GDM1 (cell line): ENCODE measurements at places on chromosomes 12 and 14.

DNA sequence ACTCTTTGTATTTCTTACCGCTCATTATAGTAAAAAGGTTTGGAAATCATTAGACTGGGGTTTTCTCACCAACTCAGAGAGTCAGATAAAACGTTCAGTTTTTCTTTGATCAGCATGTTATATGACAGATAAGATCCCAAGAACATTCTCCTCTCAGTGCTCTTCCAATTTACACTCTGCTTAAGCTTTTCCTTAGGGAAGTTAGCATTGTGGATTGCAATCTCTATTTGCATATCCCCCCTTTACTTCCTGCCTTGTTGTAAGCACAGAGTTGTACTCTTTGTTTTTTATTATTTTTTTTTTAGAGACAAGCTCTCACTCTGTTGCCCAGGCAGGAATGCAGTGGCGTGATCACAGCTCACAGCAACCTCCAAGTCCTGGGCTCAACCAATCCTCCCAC, 11.4 kb upstream of the CFAP54 start:
- no peak for DNase-seq

DNA sequence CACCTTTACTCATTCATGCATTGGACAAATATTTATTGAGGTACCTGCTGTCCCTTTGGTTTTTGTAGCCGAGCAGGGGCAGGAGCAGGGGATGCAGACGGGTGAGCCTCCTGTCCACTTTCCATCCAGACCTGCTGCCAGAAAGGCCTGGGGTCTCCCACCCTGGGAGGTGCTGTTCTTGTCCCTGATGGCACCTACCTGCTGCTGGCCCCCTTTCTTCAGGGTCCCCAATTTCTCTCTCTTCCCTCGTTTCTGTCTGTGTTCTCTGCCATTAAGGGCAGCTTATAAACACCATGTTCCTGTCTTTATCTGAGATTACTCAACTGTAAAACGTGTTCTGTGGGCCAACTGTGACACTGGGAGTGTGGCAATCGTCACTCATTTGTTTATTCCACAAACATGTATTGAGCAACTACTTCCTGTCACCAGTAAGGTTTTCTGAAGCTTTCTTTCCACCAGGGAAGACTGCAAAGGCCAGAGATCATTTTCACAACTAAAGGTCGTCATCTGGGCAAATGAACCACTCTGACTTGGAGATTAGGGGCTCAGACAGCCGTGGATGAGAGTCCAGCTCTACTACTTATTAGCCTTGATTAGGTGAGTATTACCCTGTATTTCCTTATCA, at the start of gene HAL:
HAL (minus strand) TSS at position 311 of the 625 bp plus-strand sequence. CDS start 434 bp downstream, outside the sequence.
- DNase-seq, result no peak

GRCh38 chr12:2215709-2216560, 163.1 kb downstream of the CACNA1C start:
- no peak for DNase-seq

GRCh38 chr14:73223049-73223448, 14.3 kb upstream of the PAPLN start:
- DNase-seq, result no peak

DNA sequence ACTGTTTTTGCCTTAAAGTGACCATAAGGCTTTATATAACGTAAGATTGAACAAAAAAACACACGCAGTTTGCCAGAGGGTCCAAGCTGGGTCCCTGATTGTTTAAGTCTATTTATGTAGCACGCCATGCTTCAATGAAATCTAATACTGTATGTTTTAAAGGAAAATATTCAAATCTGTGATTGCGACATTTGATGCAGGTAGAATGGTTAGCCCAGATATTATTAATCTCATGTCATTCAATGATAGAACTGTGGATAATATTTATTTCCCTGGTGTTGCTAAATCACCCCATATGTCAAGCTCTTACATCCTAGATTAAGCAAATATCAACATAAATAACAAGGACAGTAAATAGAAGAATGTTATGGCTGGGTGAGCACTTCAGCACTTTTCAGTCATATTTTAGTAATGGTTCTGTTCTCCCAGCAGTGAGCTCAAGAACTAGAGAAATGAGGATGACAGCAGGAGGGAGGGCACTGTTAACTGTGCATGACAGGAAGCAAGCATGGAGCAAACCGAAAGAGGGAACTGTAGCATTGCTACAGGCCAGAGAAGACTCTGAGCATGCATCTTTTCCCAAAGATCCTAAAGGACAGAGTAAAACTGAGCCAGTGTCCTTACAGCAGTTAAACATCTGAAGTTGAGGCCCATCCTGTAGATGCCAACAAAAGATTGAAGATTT, 465.7 kb upstream of the MGAT4C start:
- DNase-seq, result no peak

- DNase-seq, result no peak
Observed at GRCh38 chr12:25364529-25365339, 114.0 kb upstream of the KRAS start.

GRCh38 chr12:45243963-45244362, 28.1 kb downstream of the ANO6 start:
- DNase-seq, result no peak

DNA sequence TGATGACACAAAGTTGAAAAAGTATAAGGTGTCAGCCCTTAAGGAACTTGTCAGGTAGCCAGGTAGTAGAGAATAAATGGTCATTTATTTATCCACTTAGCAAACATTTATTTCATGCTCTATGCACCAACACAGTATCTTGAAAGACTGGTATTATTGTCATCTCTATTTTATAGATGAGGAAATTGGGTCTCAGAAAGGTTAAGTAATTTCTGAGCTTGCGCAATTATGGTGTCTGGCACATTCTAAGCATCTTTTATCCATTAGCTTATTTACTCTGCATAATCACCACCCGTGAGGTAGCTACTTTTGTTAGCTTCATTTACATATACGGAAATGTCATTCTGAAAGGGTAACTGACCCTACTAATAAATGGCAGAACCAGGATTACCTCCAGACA, 2.5 kb upstream of the UTP20 start:
- DNase-seq, result no peak

- no peak for DNase-seq
Observed at GRCh38 chr14:68705741-68706283, 87.1 kb downstream of the ZFP36L1 start.

- no peak for DNase-seq
Observed at GRCh38 chr12:124030510-124030909, 57.5 kb downstream of the ZNF664 start.

GRCh38 chr12:2533036-2533435, 261.7 kb upstream of the FKBP4 start:
- DNase-seq, result no peak

DNA sequence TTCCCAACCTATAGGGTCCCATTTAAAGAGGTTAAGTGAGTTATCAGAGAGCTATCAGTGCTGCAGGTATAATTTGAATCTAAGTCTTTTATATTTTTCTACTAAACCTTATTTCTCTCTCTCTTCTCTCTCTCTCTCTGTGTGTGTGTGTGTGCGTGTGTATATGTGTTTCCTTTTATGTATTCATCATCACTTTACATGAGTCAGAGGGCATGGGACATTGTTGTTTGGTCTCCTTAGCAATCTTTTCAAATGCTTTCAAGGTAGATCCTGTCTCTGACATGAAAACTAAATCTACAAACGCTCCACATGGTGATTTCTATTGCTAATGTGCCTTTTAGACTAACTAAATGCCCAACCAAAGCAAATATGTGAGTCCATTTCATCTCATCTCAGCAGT, 459.7 kb downstream of the BTG1 start:
- DNase-seq, result no peak

DNA sequence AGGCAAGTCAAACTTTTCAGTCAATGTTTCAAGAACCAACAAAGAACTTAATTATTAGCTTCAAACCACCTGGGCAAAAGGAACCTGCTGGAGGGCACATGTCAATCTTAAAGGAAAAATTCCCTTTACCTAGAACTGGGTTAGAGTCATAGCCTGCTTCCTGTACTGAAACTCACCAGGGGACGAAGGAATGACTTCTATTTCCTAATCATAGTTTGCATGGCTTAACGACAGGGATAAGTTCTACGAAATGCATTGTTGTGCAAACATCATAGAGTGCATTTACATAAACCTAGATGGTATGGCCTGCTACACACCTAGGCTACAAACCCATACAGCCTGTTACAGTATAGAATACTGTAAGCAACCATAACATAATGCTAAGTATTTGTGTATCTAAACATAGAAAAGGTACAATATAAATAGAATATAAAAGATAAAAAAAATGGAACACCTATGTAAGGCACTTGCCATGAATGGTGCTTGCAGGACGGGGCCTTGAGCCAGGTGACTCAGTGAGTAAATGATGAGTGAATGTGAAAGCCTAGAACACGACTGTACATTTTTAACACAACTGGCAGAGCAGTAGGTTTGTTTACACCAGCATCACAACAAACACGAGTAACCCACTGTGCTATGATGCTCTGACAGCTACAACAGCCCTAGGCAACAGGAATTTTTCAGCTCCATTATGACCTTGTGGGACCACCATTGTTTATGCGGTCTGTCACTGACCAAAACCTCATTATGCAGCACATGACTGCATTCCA, 234.9 kb upstream of the CAND1 start:
- no peak for DNase-seq

DNA sequence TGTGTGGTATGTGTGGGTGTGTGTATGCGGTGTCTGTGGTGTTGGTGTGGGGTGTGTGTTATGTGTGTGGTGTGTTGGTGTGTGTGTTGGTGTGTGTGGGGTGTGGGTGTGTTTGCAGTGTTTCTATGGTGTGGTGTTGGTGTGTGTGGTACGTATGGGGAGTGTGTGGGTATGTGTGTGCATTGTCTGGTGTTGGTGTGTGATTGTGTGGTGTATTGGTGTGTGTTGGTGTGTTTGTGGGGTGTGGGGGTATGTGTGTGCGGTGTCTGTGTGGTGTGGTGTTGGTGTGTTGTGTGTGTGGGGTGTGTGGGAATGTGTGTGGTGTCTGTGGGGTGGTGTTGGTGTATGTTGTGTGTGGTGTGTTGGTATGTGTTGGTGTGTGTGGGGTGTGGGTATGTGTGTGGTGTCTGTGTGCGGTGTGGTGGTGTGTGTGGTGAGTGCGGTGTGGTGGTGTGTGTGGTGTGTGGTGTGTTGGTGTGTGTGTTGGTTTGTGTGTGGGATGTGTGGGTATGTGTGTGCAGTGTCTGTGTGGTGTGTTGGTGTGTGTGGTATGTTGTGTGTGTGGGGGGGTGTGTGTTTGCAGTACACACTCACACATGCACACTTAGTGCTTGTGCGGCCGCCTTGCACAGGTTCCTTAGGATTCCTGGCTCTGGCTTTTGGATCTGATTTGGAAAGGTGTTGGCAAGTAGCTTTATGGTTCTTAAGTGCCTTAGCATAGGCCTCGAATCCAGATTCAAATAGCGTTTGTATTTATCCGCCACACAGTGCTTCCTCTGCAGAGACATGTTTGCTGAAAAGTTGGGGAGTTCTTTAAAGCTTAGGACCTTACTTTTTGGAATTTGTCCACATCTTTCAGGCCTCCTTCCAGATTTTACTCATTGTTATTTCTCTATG, 16.4 kb downstream of the MLXIP start:
- no peak for DNase-seq

GRCh38 chr14:58752289-58752688, 114.5 kb downstream of the DACT1 start:
- DNase-seq, result no peak

- no peak for DNase-seq
Observed at GRCh38 chr14:24317141-24317928, 6.0 kb downstream of the LTB4R start.

GRCh38 chr14:95415993-95416392, 96.3 kb upstream of the CLMN start:
- DNase-seq, result no peak

DNA sequence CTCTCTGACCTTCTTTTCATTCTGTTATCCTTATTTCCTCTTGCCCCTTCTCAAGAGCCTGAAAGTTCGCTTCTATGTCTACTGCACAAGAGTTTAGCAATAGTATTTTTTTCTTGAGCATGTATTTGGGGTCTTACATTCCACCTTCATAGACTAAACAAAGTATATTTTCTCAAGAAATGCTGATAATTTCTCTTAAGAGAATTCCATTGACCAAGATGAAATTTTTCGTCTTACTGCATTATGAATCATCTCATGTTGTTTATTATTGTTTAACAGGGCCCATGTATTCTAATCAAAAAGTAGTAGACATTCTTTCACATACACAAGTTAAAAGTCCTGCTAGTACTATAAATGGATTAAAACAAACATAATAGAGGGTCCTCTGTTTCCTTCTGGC, 219.3 kb downstream of the C12orf50 start:
- no peak for DNase-seq

DNA sequence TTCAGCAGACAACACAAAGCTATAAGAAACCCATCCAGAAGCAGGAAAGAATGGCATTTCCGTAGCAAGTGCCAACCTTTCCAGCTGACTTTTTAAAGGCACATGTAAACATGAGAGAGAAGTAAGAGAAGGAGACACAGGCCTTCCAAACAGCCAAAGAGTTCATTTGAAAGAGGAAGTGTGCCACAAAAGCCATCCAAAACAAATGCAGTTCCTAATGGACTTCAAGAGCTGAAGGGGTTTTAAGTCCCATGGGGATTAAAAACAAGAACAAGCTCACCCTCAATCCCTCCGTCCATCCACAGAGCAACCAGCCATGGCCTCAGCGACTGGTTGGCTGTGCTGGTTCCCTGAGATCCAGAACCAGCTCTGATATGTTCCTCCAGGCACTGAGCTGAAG, 4.5 kb upstream of the DPF3 start:
- DNase-seq, result no peak

DNA sequence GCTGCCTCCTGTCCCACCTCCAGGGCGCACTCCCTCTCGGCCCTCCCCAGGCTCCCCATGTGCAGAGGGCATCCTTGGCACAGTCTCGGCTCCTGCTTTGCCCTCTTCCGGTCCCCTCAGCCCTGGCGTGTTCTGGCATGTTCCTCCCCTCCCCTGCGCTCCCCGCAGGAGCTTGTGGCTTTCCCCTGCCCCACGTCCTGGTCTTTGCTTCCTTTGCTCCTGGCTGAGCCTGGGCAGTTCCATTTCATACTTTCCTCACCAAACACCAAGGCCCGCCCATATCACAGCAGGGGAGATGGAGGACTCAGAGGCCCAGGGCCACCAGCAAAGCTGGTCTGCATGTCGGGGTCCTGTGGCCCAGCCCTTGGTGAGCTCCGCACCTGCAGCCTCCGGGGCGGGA, 56.0 kb downstream of the FBRSL1 start:
- DNase-seq, result no peak

DNA sequence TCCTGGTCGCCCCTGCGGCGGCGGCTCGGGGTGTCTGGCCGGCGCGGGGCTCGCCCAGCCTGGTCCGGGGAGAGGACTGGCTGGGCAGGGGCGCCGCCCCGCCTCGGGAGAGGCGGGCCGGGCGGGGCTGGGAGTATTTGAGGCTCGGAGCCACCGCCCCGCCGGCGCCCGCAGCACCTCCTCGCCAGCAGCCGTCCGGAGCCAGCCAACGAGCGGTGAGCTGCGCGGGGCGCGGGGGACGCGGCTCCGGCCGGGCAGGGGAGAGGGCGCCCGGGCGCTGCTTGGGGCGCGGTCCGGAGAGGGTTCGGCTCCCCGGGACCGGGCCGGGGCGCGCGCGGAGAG, at the start of gene LGALS3:
LGALS3 (plus strand) TSS at position 167 of the 342 bp plus-strand sequence. CDS start 8,122 bp downstream, outside the sequence.
- no peak for DNase-seq

- peak; percentile 86 for DNase-seq
Observed at GRCh38 chr12:57087010-57087690, 1.8 kb upstream of the NAB2 start.

GRCh38 chr12:123075087-123075645, 75.7 kb downstream of the PITPNM2 start:
- no peak for DNase-seq

- no peak for DNase-seq
Observed at GRCh38 chr12:105554223-105554678, 223.8 kb downstream of the C12orf75 start.
